ENCODE measurements at places on chromosomes 4 and X. TPM values are rescaled to one million over a fixed set of nuclear protein-coding genes. Genes with fewer than 3 reads are reported as not detected.

DNA sequence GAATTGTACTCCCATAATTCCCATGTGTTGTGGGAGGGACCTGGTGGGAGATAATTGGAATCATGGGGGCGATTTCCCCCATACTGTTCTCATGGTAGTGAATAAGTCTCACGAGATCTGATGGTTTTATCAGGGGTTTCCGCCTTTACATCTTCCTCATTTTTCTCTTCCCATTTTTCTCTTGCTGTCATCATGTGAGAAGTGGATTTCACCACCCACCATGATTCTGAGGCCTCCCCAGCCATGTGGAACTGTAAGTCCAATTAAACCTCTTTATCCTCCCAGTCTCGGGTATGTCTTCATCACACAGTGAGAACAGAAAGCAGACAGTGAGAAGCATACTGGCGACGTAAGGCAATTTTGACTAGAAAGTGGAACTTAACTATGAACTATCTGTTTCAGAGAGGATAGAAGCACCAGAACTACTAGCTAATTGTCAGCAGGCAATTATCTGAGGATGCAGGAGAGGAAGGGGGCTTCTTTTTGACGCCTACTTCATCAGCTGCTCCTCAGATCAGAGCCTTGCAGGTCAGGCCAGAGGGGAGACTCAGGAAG, 8.5 kb upstream of the GPR50 start:
- no peak for DNase-seq

DNA sequence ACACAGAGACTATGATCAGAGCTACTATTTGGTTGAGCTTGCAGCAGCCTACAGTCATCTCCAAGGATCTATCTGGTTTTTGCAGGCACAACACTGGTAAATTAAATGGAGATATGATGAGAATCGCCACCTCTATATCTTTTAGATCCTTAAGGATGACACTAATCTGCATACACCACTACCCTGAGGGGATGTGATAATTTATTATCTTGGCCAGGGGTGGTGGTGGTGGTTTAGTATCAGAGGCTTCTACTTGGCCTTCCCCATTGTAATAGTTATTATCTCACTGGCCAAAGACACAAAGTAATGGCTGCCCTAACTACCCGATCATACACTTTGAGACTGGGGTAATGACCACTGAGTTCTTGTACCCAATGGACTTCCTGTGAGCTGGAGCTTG, 21.2 kb downstream of the CCDC160 start:
- DNase-seq = no peak

The MND1 gene
- total RNA-seq = 3.4 TPM

DNA sequence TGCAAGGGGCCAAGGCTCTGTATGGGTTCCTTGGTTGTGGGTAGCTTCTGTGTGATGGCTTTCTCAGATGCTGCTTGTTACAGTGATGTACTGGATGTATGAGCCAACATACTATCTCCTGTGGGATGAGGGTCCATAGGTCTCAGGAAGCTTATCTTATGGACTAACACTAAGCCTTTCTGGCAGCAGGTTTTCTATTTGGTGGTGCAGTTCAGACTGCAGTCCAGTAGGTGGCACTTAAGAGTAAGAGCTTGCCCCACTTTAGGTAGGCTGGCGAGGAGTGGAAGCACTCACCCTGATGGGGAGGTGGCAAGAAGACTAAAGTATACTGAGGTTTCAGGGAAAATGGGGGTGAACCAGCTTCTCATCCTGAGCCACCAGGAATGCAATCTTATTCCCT, 306.7 kb upstream of the MAOA start:
- no peak for DNase-seq

The HTN3 gene
- total RNA-seq = not detected

- no peak for DNase-seq
These were observed 64.3 kb downstream of the LRBA start for GRCh38 chr4:150950657-150951288.

GRCh38 chr4:146291313-146291712, 77.0 kb downstream of the REELD1 start:
- no peak for DNase-seq

DNA sequence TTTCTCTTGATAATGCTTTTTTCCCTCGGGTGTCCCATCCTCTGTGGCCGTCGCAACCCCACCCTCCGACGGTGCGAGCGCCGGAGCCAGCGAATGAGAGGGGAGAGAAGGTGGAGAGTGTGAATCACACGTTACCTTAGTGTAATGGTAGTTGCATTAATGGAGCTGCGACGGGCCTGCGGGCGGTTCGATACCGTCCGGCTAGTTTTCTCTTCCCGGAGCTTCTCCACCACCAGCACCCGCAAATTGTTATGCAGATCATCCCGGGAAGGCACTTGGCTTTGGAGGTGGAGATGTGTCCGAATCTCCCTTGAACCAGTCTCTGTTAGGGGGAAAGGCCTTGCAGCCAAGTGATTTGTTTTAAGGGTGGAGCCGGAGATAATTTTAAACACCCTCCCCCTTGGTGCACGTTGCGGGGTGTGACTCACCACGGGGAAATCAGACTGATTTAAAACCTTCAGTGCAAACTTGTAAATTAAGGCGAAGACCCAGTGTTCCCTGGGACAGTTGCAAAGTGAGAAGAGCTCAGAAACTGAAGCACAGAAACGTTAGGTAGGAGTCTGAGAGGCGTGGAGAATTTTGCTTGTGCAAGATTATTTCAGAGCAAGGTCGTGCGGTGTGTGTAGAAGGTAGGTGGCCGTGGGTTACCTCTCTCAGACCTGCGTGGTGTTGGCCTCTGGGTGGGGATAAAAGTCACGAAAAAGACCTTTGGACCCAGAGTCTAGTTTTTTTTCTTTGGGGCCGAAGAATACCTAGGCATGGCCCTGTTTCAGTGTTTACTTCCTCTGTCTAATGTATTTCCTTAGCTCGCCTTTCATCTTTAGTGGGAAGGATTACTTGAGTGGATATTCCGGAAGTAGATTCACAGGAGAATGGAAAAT, 1.3 kb downstream of the AFF1 start:
- DNase-seq = no peak

The CSAG1 gene
- not detected for total RNA-seq

DNA sequence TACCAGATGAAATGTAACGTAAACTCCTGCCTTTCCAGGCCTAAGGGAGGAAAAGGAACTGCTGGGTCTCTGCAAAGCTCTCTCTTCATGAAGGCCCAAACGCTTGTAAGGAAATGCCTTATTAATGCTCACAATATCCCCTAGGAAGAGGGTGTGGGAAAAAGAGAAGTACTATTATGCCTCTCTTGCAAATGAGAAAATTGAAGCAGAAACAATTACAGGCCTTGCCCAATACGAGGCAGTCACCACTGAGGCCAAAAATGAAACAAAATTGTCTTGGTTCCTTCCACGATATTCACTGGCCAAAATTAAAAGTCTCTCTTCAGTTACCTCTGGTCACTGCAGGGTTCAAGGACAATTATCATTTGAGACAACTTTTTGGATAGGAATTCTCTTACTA, 3.2 kb downstream of the SCARB2 start:
- DNase-seq = no peak

The SPARCL1 gene
- total RNA-seq = 49.4 TPM

The MTNR1A gene
- not detected for total RNA-seq

GRCh38 chrX:68462653-68463052, 29.4 kb upstream of the OPHN1 start:
- DNase-seq = no peak

DNA sequence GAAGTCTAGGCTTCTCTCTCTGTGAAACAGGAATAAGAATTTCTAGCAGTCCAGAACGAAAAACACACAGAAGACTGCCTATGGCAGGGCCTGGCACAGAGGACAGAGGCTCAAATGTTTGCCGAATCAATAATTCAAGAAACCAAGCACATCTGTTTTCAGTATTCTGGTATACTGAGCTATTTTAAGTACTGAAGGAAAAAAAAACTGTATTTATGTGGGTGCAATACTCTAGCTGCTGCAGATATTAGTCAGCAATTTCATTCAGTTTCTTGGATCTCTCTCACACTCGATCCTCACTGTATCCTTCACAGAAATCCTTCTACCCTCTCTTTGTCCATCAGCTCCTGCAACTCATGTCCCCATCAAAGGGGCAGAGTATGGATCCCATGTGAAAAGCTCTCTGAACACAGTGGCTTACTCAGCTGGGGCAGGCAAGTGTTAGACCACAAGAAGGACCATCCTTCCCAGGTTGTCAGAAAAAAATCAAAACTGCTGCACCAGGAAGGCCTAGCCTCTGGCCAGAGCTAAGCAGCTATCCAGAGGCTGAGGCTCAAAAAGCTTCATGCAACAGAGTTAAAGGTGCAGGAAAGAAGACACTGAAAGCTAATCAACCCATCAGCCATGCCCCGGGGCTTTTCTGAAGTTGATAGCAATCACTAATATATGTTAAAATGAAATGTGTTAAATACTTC, 9.1 kb upstream of the USO1 start:
- no peak for DNase-seq

- no peak for DNase-seq
These were observed 12.3 kb upstream of the CLTRN start for GRCh38 chrX:15676886-15677285.

- no peak for DNase-seq
These were observed 1.7 kb upstream of the TMEM271 start for GRCh38 chr4:577499-578450.

The UGT2B15 gene
- total RNA-seq = not detected

DNA sequence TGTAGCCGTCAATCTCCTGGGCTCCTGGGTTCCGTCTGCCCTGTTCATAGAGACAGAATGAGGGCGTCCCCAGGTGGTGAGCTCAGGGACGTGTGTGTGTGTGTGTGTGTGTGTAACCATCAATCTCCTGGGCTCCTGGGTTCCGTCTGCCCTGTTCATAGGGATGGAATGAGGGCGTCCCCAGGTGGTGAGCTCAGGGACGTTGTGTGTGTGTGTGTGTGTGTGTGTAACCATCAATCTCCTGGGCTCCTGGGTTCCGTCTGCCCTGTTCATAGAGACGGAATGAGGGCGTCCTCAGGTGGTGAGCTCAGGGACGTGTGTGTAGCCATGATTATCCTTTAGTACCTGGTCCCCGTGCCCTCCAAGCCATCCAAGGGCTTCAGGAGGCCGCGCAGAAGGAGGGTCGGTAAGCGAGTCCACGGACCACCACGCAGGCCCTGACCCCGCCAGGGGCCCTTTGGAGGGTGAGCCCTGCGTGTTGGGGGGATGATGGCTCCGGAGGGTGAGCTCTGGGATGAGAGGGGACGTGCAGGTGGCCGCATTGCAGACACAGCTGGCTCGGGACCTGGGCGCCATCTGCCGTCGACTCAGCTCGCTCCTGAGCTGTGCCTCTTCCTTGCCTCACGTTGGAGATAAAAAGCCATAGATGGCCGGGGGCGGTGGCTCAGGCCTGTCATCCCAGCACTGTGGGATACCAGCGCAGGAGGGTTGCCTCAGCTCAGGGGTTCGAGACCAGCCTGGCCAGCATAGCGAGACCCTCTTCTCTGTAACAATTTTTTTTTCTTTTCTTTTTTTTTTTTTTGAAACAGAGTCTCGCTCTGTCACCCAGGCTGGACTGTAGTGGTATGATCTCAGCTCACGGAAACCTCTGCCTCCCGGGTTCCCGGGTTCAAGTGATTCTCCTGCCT, 5.4 kb upstream of the GTPBP6 start:
- no peak for DNase-seq

DNA sequence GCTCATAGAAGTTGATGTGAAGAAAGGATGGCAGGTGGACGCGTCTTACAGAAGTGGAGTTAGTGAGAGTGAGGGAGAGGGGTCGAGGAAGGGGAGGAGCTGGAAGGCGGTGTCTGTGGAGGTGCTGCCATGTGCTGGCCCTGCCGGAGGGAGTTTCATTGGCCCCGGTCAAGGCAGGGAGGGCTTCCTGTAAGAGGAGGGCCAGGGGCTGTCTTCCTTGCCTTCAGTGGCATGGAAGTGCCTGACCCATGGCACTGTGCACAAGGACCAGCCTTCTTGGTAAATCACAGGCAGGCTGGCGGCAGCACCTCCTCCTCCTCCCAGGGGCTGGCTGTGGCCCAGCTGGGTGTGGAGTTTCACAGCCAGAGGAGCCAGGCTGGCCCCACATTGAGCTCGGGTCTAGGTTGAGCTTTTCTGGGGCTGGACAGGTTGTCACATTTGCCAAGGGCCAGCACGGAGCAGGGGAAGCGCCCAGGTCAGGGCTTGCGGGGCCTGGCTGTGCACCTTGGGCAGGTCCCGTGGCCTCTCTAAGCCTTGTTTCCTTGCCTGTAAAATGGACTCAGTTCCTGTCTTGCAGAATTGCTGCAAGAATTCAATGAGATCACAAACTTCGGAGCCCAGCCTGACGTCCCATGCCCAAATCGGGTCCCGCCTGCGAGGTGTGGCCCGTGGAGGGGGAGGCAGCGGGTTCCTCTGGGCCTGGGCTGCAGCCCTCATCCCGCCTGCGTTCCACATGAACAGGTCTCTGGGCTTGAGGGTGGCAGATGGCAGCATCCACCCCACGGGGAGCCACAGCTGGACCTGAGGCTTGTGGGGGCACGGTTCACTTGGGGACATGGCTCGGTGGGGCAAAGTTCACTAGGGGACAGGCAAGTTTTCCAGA, 7.0 kb downstream of the HTRA3 start:
- DNase-seq = no peak

- DNase-seq = no peak
These were observed 192.2 kb downstream of the FGF13 start for GRCh38 chrX:138519296-138519695.

The IGFBP7 gene
- total RNA-seq = 132 TPM

The KLHL13 gene
- total RNA-seq = 8.2 TPM

DNA sequence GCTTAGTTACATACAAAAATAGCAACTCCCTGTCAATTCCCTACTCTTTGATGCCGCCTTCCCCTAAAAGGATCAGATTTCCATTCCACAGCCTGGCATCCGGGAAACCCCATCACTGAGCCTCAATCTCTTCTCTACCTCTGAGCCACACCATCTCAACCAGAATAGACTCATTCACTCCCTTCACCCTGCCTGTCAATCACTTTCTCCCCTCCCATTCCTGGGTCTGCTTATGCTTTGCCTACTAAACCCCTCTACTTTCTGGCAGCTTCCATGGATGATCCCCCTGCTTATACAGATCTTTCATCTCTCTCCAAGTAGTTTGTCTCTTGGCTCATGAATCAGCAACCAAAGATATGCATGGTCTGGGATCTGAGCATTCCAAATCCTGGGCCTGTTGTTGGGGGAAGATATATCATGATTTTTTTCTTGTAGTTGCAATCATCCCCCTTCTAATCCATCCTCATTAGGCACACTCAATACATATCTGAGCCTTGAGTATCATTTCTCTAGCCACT, 2.6 kb downstream of the AMER1 start:
- DNase-seq = no peak

DNA sequence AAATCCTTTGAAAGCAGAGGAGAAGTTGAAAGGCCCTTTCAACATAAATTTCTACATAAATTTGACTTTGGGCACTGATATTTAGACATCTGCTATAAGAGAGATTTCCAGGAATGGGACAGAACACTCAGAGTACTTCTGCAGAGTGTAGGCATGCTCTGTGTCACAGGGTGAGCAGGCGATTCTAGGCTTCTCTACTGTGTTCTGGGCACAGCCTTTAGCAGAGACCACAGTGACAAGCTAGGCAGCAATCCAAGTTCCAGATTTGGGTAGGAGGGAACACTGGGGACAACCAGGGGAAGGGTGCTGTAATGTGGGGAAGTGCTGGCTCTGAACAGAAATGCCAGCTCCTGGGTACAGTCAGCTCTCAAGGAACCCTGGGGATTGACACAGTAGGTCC, 6.9 kb downstream of the MAGEA10 start:
- DNase-seq = no peak
